ENCODE measurements at places on chromosomes 4 and X.

GRCh38 chr4:184096561-184097240, 121.0 kb downstream of the ENPP6 start:
- DNase-seq = peak; percentile 62

GRCh38 chr4:86452924-86453531, 93.2 kb upstream of the MAPK10 start:
- no peak for DNase-seq

DNA sequence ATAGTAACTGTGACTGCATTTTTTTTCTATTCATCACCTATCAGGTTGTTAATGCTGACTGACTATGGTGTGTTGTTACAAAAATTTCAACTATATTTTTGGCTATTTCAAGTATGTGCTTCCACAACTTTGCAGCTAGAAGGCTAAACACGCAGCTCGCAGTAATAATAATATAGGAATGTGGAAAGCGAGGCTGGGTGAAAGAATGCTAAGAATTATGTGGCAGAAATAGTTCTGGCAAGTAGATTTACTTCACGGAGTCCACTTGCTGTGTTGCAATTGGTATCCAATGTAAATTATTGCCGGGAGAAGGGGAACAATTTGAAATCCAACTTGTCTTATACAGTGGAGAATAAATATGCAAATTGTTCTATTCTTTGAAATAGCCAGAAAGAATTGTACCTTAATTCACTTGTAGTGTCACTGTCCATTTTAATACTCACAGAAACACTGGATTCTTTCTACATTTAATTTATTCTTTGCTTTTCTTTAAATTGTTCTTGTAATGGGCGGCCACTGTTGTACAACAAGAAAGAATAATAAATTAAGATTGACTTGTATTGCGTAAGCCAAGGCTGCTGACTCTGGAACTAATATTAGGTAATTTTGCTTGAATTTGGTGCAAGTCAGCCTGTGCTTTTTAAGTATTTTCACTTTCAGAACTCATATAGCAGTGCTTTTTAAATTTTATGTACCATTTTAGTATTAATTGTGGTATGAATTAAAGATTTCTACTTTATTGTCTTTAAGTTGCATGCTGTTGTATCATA, 154.9 kb downstream of the FRMPD4 start:
- peak; percentile 69 for DNase-seq

- DNase-seq = peak; percentile 68
These were observed 7.4 kb downstream of the HNRNPH2 start for GRCh38 chrX:101415180-101416145.

- no peak for DNase-seq
These were observed 143.2 kb downstream of the BMP15 start for GRCh38 chrX:51053741-51054140.

- DNase-seq = no peak
These were observed 258.0 kb upstream of the EDNRA start for GRCh38 chr4:147222906-147223305.

- peak; percentile 63 for DNase-seq
These were observed 100.1 kb downstream of the REPS2 start for GRCh38 chrX:17046478-17047097.

- DNase-seq = no peak
These were observed 117.7 kb downstream of the CRLF2 start for GRCh38 chrX:1094566-1095333.

DNA sequence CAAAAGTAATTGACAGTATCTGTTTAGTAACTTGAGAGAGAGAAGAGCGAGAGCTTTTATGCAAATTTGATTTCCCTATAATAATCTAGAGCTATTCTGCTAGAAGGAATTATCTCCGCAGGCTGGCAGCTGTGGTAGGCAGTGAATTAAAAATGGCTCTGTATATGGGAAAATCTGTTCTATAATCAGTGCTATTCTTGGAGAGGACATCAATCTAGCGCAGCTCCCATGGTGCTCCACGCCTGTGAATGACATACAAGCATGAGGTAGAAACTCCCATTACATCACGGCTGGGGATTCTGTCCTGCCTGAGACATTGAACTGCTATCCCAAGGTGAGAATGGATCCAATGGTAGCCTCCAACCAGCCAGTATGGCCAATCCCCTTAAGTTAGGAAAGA, 179.0 kb downstream of the DHX15 start:
- DNase-seq = no peak
